ENCODE measurements at places on chromosomes 5 and 9.

DNA sequence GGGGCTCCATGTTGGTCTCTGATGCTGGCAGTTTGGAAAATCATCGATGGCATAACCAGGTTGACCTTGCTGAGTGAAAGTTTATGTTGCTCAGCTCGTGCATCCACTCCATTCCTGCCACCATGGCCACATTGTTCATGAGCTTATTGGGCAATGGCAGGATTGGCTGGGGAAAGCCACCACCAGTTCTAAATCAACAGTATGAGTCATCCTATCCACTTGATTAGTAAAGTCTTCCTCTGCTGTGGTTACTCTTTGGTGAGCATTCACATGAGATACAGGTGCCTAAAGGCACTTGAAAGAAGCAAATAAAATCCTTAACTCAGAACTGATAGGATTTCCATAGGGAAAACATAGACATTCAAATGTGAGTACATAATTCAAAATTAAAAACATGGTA is 131.8 kb upstream of the FBN2 start:
- DNase-seq: no peak

DNA sequence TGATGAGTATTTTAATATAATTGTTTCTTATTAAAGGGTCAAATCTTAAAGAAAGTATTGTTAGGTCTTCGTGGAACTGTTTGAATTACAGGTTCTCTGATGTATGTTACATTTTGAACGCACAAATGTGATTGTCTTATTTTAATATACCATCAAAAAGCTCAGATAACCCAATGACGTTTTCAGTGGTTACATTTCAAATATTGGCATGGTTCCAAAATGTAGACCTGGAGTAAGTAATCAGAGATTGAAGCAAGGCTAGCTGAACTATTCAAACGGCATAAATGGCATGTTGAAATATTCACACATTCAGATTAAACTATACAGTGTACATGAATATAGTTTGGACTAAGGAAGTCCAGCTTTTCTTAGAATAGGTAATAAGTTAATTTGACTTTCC is 281.7 kb upstream of the EFNA5 start:
- DNase-seq: no peak

GRCh38 chr5:101045689-101046088 is 142.6 kb upstream of the ST8SIA4 start:
- no peak for DNase-seq

DNA sequence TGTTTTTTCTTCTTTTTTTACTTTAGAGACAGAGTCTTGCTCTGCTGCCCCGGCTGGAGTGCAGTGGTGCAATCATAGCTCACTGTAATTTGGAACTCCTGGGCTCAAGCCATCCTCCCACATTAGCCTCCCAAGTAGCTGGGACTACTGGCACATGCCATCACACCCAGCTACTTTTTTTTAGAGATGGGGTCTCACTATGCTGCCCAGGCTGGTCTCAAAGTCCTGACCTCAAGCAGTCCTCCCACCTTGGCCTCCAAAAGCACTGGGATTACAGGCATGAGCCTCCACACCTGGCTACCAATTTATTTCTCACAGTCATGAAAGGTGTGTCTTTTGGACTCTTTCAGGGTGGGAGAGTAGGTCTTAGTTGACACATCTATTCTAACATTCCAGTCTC is 83.0 kb upstream of the FAM120A start:
- DNase-seq: no peak

- no peak for DNase-seq
These were observed 4.7 kb downstream of the GOLGA2 start for GRCh38 chr9:128271112-128271511.

DNA sequence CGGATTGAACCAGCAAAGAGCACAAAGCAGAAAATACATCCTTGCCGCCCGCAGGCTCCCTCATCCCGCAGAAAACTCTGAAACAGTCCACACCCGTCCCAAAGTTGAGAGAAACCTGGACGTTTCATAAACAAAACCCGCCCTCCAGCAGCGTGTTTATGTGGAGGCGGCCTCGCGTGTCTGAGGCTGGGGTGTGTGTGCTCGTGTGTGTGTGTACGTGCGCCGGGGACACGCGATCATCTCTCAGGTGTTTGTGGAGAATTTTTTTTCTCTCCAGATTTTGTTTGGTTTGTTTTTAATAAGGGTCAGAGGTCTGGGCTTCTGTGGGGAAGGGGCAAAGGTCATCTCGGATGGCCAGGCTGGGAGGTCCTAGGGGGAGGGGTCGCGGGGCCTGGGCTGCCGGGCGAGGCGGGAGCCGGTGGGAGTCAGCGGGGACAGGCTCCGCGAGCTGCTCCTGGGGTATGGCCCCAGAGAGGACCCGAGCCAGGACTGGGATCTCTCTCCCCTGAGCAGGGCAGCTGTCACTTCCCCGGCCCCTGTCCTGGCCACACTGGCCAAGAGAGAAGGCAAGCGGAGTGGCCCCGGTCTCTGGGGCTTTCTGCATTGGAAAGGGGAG is 206.4 kb downstream of the C9orf50 start:
- DNase-seq: peak; percentile 21

GRCh38 chr5:168818558-168818957 is 239.4 kb upstream of the PANK3 start:
- DNase-seq: no peak

- peak; percentile 73 for DNase-seq
These were observed 187.9 kb downstream of the PALM2AKAP2 start for GRCh38 chr9:109967651-109968642.

DNA sequence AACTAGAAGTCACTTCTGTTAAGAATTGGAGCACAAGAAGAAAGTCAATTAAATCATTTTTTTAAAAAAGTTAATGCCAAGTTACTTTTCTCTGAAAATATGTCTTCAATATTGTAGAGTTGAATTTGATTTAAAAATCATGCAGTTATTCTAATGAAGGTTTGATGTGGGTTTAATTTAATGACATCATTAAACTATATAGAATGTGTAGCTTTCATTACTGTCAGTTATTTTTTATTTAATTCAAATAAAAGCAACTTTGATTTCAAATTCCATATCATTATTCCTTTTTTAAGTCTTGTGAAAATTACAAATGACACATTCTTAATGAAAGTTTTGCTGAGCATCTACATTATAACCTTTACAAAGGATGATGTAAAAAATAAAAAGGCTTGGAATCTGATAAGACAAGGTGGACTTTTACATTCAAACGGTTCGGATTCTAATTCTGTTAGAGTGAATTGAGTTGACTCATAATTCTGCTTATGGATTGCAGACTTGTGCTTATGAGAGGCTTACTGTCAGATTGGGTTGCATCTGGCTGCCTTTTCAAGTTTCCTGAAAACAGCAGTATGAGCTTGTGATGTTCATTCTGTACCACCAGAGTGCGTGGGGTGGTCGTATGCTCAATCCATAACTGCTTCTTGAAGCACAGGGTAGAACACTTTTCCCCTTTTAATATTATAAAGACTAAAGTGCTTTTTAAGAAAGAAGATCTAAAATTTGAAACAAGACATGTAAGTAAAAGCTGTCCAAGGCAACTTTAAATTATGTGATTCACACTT is 253.0 kb upstream of the ARRDC3 start:
- no peak for DNase-seq

DNA sequence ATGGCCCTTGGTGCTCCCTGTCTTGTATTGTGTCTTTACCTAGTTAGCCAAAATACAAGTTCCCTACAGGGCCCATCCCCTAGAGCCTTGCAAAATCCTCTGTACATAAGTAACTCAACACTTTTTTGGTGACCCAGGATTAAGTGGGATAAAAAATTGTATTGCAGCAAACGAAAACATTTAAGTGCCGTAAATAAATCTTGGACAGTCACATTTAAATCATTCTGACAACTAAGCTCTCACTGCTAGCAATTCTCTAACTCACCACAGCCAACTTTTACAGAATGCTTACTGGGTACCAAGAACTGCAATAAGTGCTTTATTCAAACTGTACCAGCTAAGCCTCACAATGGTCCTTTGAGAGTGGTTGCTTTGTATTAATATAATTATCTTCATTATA is 56.6 kb downstream of the GNAQ start:
- no peak for DNase-seq

GRCh38 chr5:175351897-175352590 is 91.9 kb downstream of the DRD1 start:
- no peak for DNase-seq

DNA sequence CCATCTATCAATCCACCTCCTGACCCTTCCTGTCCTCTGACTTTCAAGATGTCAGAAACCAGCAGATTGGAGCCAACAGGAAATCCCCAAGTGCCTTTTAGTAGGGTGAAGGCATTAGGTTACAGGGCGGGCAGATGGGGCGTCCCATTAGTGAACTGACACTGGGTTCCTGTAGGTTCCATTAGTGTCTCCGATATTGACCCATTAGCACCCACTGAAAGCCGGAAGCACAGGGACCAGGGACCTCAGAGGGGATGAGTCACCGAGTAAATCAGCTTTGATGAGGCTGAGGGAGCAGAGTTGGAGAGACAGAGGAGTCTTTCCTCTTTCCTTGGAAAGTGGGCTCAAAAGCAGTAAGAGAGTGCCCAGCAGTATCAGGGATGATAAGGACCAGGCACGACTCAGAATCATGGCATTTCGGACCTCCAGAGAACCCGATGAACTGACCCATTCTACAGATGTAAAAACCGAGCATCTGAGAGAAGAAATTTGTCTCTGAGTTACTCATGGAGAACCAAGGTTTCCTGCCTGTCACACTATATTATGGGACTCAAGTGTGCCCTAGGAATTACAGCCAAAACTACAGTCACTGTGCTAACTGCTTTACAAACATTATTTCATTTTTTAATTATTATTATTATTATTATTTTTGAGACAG is 47.2 kb upstream of the FABP6 start:
- no peak for DNase-seq

DNA sequence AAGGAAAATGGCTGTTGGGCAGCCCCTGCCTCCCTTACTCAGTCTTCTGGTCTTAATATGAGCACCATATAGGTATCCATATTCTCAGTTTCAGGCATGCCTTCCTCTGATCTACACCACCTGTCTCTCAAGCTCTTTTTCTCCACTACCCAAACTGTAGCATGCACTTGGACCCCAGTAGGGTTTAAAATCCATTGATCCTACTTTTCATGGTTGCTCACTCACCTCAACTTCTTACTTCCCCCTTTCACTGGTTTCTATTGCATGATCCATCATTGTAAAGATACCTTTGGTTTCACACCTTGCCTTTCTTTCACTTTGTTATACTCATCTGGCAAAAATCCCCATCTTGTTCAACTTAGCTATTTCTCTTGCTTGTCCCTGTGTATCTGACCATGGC is 159.4 kb downstream of the KDM4C start:
- no peak for DNase-seq

GRCh38 chr9:121445986-121446385 is 53.7 kb downstream of the GGTA1 start:
- DNase-seq: no peak

DNA sequence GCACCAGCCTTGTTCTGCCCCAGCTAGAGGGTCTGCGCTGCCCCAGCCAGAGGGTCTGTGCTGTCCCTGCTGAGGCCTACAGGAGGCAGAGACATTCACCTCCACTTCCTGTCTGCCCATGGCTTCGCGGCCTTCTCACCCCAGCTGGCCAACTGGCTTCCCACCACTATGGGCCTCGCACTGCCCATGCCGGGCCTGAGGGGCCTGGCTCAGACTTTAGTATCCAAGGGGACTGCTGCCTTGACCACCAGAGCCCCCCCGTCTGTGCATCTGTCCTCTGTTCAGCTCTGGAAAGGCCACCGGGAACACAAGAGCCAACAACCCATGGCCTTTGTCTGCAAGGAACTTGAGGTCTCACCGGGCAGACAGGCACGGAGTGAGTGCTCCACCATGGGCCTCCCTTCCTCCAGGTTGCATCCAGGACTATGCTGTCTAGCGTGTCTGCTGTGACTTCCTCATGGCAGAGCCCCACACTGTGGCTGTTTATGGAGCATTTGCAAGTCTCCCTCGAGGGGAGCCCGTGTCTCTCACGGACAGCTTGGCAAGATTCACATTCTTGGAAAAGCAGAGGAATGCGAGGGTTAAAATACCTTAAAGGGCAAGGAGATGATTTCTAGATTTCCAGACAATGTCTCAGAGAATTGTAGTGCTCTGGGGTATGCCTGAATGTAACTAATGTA is 1.7 kb downstream of the DCANP1 start:
- DNase-seq: no peak

GRCh38 chr5:73437777-73438644 is 10.6 kb downstream of the FOXD1 start:
- DNase-seq: no peak

- no peak for DNase-seq
These were observed 13.6 kb upstream of the MAPK9 start for GRCh38 chr5:180305481-180305880.

GRCh38 chr9:99226054-99226453 is 4.0 kb downstream of the SEC61B start:
- DNase-seq: no peak

GRCh38 chr5:9278921-9279603 is 266.8 kb downstream of the SEMA5A start:
- DNase-seq: no peak

- peak; percentile 39 for DNase-seq
These were observed at the start of gene TERT for GRCh38 chr5:1294835-1295649. Gene TERT, minus strand, starts transcription at chr5:1295068. Its CDS starts 79 bp downstream, at chr5:1294989.

DNA sequence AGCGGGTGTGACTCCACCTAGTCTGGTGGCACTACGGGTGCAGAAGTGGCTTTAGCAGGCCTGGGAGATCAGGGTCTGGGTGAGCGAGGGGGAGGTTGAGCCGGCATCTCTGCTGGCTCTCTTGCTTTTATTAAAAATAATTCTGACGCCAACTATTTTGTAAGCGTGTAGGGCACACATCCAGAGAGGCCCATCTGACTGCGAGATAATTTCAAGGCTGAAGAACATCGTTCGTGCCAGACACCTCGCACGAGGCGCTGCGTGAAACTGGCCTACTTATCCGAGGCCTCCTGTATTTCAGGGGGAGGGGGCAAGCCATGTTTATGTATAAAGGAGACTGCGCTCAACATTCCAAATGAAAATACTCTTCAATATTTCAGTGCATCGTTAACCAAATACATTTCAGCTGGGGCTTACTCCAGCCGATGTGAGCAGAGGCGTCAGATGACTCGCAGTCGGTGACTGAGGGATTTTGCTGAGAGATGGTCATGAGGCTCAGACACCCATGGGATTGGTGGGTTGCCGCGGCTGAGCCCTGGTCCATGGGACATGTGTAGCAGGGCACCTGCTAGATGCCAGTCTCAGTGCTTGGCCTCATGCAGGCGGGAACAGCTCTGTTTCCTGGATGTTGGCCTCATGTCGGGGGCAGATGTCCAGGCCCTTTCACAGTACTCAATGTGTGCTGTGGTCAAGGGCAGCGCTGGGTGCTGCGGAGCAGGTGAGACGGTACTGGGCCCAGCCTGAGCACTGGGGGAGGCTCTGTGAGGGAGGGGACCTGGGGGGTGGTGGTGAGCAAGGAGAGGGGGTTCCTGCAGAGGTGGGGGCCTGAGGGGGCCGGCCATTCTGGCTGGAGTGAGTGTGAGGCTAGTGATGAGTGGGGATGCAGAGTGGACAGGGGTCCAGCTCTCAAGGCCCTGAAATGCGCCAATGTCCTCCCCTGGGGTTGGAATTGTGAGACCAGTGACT is 201.5 kb downstream of the DAB2IP start:
- DNase-seq: no peak

All from stimulated activated naive B cell treated with anti-CD40 and anti-IgM and Interleukin-4, amounts not matched to agents 10 μg/mL and 1 μg/mL and 100 μg/mL, for 72 hours (primary cell).